ENCODE measurements at places on chromosomes 7 and 10.

GRCh38 chr10:119782981-119783664 lies 57.3 kb downstream of the INPP5F start:
- DNase-seq, result no peak

GRCh38 chr10:24901686-24902399 lies 50.6 kb downstream of the PRTFDC1 start:
- no peak for DNase-seq

- no peak for DNase-seq
Measured at GRCh38 chr7:153061910-153062528, 302.5 kb downstream of the ACTR3B start.

- no peak for DNase-seq
Measured at GRCh38 chr7:87671-88070, 104.7 kb upstream of the FAM20C start.

DNA sequence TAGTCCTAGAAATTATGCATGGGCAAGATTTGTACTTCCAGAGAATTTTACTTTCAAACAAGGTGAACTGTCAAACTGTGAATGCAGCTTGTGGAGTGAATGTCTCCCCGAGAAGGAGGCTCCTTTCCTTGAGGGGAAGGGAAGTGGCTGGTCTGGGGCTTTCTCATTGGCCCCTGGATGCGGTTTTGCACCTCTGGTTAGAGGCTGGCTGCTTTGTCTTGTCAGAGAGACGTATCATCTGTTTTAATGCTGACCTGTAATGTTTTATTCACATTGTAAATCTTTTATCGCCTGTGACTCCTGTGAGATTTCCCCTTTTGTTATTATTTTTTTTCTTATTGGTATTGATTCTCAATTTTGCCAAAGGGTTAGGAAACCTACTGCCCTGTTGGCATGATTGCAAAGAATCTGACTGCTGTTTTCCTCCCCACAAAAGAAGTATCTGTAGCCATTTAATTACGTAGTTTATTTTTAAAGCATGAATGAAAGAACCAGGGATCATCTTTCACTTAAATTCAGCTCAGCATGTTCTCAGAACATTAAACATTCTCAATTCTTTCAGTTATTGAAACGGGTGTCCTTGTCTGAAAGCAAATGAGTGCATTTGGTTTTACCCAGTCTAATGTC lies 238.3 kb upstream of the NFE2L3 start:
- DNase-seq, result no peak

DNA sequence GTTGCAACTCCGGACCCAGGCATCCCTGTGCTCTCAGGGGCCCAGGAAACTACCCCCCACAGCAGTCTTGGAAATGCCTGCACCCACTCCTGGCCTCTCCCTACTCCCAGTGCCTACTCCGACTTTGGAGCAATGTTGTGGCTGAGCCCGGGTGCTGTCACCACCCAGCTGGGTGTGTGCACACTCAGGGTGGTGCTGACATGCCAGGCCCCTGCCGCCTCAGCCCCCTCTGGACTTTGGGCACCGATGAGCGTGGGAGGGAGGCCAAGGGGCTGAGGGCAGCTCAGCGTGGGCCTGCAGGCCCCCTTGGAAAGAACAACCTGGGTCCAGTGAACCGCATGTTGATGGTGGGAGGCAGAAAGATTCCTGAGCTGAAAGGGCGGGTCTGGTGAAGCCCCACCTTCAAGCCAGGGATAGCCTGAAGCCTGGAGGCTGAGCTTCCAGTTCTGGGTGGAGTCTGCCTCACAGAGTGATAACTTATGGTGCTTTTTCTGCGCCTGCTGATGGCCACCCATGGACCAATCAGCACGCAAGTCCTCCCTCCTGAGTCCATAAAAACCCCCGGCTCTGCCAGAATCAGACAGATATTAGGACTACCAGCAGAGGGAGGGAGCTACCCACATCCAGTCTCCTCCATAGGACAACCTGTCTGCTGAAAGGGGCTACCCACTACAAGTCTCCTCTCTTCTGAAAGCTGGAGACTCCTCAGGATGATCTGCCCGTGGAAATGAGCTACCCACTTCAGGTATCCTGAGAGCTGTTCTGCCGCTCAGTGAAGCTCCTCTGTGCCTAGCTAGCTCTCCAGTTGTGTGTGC lies 380.4 kb upstream of the SORCS1 start:
- no peak for DNase-seq

Data from GM12891 (cell line).